ENCODE measurements at places on chromosomes 3 and 15.
A peak's percentile ranks its signal among the peaks of the same experiment; 100 is the strongest.

DNA sequence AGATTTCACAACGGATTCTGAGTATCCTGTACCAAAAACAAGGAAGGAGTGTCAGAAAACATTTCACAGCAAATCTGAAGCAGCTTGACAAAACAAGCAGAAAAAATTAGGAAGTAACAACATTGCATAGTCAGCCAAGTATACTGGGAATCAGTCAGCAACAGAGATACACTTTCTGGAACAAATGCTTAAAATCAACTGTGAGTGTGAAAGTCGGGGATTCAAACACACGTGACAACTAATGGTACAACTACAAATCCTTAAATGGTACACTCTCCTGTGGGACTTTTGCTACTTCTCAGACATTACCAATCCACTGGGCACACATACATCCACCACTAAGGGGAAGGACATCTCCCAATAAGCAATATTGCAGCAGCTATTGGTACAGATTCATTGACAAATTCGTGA is 296.6 kb upstream of the MME start:
- DNase-seq = no peak

DNA sequence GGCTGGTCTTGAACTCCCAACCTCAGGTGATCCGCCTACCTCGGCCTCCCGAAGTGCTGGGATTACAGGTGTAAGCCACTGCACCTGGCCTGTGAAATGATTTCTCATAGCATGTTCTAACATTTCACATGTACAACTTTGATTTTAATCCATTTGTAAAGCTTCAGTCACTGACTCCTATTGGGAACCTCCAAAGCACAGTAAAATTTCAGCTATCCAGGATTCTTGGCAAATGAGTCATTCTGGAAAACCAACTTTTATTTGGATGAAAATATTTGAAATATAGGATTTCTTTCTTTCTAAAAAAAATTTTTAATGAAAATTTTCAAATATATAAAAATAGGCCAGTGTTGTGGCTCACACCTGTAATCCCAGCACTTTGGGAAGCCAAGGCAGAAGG is 2.7 kb upstream of the LMAN1L start:
- no peak for DNase-seq

DNA sequence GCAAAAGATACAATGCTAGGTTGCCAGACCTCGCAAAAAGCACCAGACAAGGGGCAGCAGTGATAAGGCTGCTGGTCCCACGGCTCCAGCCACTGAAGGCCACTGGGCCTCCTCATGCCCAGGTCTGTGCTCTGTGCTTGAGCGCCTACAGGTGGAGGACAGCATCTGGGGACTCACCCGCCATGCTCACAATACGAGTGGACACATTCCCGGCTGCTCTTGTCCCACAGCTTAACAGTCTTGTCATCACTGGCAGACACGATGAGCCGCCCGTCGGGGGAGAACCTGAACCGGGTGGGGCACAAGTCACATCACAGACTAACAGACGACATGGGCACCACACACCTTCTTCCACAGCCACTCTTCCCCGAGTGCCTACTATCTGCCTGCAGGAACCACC is 7.4 kb downstream of the POC1A start:
- no peak for DNase-seq

- DNase-seq = no peak
Observed at GRCh38 chr15:84992157-84992944, 10.7 kb downstream of the PDE8A start.

GRCh38 chr3:143529798-143530197 is 318.5 kb downstream of the SLC9A9 start:
- DNase-seq = no peak

DNA sequence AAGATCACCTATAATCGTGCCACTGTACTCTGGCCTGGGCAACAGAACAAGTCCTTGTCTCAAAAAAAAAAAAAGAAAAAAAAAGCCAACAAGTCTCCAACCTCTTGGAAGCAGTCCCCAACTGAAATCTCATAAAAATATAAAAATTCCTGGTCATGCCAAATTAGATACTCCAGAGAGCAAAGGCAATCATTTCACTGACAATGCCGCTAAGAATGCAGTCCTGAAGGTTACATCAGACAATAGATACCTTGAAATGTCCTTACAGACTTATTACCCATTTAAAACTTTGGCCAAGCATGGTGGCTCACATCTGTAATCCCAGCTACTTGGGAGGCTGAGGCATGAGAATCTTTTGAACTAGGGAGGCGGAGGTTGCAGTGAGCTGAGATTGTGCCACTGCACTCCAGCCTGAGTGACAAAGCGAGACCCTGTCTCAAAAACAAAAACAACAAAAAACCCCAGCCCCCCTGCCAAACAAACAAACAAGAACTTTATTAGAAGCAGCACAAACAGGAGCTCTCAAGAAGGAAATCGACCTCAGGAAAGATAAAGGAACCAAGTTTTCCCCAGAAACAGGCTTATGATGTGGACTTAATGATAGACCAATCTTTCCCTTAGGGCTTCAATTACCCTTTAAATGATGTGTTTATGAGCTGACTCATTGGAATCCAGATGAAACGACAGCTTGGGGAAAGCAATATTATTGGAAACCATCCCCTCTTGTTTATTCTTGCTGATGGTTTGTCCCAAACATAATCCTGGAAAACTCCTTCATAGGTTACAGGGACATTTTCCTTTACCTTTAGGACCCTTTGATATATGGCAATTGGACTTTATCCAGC is 53.1 kb upstream of the XCR1 start:
- DNase-seq = no peak

GRCh38 chr3:129633751-129634481 is 27.4 kb upstream of the PLXND1 start:
- DNase-seq = no peak

GRCh38 chr15:40100947-40101905 is 7.5 kb downstream of the BMF start:
- DNase-seq = no peak

- no peak for DNase-seq
Observed at GRCh38 chr3:15708882-15709677, 88.7 kb downstream of the ANKRD28 start.

GRCh38 chr15:81254277-81254915 is 57.7 kb downstream of the IL16 start:
- no peak for DNase-seq

- peak; percentile 32 for DNase-seq
Observed at GRCh38 chr15:31326875-31327668, 437 bp downstream of the KLF13 start.

DNA sequence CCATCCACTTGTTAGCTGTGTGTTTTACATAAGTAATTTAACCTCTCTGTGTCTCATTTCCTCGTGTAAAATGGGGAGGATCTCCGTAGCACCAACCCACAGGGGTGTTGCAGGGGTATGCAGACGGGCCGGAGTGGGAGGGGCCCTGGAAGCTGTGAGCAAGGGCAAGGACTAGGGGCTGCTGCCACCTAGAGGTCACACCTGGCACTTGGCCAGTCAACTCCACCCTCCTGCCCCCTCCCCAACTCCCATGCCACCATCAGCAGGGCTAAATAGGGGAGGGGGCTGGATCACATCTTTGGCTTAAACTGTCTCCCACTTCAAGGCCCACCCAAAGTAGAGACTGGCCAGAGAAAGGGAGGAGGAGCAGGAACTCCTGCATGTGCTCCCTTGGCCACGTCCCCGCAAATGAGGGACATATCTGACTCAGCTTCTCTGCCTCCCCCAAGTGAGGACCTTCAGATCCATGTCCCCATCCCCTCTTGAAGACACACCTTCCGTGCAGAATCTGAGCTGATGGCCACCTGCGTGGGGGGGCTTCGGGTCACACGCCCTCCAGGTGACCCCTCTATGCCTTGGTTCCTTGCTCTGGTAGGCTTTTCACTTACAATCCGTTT is 2.6 kb downstream of the CCDC9B start:
- no peak for DNase-seq

GRCh38 chr3:180311242-180311641 is 274.5 kb upstream of the PEX5L start:
- DNase-seq = no peak

GRCh38 chr3:195196266-195196665 is 74.7 kb downstream of the XXYLT1 start:
- no peak for DNase-seq

DNA sequence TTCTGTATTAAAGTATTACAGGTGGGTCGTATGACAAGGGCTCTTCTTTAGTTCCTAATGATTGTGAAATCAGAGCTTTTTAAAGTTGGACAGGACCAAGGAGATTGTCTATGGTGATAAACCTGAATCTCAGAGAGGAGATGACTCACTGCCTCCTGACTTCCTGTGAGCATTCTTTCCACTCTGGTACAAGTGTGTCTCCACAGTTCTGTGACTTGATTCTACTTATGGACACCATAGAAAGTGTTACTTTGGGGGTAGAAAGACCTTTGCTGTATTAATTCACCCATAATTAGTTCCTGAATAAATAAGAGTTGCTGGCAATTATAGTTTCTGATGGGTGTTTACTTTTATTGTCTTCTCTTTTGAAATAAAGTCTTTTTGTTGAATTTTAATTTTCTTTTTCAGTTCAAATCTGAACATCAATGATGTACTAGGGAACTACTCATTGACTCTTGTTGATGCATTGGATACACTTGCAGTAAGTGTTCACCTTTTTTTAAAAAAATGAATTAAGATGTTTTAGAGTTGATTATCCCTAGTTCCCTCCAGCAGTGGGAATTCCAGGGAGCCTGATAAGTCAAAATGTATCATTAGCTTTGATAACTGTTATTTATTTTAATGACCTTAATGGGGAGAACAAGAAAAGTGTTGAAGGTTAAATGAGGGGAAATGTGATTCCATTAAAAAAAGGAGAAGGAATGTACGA is 7.4 kb downstream of the EDEM1 start:
- no peak for DNase-seq

DNA sequence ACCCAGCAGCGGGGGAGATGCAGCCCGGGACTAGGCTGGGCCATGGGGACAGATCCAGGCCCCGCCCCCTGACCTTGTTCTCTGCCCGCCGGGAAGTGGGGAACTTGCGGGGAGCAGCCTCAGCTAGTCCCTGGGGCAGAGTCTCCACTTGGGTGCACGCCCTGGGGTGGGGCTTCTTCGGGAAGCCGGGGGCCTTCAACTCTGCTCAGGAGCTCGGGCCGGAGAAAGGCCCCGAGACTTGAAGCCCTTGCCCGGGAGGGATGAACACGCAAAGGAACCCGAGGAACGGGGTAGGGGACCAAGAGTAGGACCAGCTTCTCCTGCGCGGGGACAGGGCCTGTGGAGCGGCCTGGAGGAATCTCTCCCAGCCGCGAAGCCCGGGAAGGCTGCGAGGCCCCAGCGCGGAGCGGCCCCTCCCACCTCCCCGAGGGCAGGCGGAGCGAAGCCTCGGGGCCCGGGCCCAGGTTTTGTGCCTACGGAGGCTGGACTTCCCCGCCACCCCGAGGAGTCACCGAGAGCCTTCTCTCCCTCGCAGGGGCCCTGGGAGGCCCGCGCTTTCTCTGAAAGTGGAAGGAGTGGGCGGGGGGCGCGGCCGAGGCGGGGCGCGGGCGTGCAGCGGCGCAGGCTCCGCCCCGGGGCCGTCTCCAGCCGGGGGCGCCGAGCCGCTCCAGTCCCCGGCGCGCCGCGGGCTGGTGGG is at the start of gene ITPKA:
Gene ITPKA (plus strand): TSS at position 670 of the 697 bp plus-strand sequence. CDS start 54 bp downstream, outside the sequence.
- peak; percentile 23 for DNase-seq

DNA sequence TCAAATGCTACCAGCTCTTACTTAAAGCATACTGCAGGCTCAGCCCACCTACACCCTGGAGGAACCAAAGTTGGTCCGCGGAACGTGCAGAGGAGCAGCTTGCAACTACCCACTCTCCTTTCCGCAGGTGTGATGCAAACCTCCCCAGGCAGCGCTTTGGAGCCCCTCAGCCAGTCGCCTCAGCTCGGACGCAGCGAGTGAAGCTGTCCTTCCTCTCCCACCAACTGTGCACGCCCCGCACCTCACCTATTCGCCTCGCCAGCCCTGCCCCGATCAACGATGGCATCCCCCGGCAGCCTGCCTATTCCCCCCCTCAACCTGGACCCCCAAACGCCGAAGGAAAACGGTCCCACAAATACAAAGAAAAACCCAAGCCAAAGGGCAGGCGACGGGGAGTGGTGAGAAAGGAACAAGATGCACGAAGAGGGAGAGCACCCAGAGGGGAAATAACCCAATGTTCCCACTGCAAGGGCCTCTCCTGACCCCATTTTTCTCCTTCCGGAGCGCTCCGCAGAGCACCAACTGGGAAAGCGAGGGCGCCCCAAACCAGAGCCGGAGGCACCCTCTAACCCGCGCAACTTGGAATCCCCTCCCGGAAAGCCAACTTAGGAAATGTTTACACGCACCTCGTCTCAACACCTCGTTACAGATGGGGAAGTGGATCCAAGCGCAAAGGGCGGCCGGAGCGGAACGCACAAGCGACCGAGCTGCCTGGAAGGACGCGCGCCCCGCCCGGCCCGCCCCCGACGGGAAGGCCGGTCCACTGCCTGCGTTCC is 665 bp downstream of the GLB1 start:
- no peak for DNase-seq

DNA sequence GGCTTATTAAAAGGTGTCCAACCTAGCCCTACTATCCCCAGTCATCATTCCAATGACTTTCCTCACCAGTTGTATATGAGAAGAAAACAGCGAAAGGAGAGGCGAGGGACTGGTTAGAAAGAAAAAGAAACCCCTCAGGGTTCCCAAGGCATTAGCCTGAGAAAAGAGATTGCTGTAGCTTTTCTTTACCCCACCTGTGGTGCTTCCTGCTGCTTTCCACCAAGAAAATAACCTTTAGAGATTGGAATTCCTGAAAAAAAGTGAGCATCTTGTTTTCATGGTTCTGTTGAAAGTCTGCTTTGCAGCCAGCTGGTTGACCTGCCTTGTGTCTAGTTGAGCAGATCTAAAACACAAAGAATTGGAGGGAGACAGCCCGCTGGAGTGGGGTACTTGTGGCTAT is 196.4 kb downstream of the CADPS start:
- no peak for DNase-seq

GRCh38 chr3:197222937-197223370 is 75.5 kb downstream of the DLG1 start:
- DNase-seq = no peak

- DNase-seq = peak; percentile 3
Observed at GRCh38 chr15:67746022-67746421, 79.3 kb upstream of the SKOR1 start.

- no peak for DNase-seq
Observed at GRCh38 chr3:30145281-30145680, 461.1 kb upstream of the TGFBR2 start.

DNA sequence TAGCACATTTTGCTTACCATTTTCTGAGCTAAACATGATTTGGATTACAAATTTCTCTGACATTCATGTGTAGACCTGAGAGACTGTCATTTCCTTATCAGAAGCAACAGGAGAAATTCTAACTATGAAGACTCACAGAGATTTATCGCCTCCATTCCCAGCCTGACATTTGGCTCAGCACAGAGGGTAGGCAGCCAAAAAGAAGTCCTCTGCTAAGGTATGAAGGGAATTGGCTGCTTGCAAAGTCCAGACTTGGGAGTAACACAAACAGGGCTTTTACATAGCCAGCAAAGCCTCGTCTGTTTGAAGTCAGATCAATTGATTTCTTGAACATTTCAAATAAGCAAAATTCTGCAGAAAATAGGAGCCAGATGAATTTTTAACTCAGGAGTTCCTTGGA is 57.0 kb upstream of the CMSS1 start:
- DNase-seq = no peak

GRCh38 chr3:31408720-31409119 is 124.0 kb upstream of the STT3B start:
- no peak for DNase-seq

GRCh38 chr3:62318365-62318751 is 55.0 kb downstream of the FEZF2 start:
- no peak for DNase-seq

Data from AG09319 (cell line).